DMS79 treated with DMSO at 0.1 percent for 48 hours (cell line): ENCODE measurements at places on chromosomes 2 and 18.

DNA sequence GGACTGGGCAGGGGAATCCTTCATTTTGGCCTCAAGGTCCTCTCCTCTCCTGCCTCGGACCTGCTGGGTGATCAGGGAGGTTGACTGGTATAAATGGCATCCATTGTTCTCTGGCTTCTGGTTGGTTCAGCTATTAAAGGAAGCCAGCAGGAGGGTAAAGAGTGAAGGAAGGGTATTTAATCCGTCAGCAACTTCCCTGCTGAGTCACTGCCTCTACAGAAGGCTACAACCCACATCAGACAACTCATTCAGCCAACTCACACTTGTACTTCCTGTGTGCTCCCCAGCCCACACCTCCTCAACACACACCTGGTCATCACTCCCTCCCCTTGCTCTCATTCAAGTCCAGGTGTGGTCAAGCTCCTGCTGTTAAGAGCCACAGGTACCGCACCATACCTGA is 68.3 kb upstream of the MRPS9 start:
- no peak for DNase-seq

- no peak for DNase-seq
Observed at GRCh38 chr2:136358576-136358975, 240.6 kb upstream of the CXCR4 start.

DNA sequence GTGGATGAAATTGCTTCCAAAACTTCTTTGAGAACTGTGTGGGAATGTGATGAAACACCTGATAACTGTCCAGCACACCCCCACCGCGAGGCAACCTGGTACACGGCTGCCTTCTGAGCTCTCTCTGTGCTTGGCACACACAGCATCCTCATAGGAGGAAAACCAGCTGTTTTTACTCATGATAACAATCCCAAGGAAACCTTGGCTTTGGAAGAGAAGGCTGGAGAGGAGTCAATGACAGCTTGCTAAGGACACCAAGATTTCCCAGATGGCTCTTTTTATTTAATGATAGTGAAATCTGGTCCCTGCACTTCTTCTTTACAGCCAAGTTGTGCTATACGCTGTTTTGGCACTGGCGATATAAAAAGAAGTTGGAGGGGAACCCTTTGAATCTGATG is 232.5 kb upstream of the FN1 start:
- no peak for DNase-seq

DNA sequence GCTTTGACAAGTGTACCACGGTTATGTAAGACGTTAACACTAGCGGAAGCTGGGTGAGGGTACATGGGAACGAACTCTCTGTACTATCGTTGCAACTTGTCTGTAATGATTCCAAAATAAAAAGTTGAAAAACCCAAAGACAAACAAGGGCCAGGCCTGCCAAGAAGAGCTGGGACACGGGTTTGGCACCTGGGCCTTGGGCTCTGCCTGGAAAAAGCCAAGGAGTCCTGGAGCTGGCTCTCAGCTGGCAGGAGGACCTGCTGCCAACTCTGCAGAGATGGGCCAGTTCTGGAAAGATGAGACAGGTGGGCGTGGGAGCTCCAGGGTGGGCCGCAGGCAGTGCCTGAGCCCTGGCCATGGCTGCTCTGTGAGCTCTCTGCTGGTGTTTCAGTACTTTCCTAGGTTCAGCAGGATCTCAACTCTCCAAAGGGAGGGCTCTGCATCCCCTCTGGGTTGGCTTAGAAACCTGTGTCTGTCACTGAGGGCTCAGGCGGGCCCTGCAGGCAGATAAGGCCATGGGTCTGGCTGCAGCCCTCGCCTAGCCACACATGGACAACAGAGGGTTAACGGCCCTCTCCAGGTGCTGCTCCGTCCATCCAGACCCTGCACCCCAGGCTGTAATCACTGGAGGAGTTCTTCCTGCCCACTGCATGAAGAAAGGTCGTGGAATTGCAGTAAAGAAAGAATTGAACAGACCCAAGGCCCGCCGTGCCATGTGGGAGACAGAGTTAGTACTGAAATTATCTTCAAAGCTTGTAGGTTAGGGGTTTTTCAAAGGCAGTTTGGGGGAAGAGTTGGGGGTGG is 89.9 kb downstream of the RHOB start:
- DNase-seq = no peak

DNA sequence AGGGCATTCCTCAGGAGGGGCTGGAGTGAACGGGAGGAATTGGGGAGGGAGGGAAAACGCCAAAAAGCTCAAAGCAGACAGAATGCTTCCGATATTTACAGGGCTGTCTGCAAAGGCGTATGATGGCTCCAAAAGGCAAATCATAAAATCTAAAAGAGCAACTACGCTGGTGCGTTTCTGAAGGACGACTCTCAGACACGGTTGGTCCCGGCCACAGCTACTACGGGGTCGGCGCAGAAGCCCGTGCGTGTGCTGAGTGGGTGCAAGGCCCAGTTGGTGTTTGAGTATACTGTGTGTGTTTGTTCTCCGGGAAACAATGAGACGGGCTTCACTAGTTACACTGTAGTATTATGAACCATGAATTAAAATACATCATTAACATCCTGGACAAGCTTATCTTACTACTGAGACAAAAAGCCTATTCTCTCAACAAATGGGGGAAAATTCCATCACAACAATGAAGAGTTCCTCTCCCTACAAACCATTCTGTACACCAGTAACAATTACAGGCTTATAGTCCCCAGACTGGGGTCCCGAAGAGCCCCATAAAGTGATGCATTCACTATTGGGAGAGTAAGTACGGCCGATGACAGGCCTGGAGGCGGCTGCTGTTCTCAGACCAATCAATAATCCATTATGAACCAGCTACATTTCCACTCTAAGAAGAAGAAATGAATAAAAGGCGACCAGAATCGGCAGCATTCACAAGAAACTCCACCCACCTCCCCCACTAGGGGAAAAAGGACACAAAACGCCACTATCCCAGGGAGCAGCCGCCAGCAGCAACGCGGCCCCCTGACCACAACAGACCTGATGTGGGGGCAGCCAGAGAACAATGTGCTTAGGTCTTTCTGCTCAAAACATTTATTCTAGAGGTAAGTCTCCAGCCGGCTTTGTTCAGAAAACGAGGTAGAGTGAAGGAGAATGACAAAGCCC is 43.4 kb downstream of the ZNF516 start:
- no peak for DNase-seq

DNA sequence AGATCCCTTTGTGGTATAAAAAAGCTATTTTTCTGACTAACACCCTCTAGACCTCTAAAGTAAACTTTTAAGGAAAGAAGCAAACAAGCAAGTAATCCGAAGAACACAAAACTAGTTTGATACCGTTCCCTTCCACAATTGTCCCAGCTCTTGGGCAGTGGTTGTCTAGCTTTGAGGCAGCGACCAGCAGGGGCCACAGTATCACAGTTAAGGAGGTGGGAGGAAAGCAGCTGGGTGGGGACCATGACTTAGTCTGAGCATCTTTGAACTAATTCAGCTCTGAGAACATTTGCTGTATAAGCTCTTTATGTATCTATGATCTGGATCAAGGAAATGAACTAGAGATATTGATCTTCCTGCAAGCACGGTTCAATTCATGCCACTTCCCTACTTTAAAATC is 51.0 kb downstream of the SF3B1 start:
- DNase-seq = no peak

DNA sequence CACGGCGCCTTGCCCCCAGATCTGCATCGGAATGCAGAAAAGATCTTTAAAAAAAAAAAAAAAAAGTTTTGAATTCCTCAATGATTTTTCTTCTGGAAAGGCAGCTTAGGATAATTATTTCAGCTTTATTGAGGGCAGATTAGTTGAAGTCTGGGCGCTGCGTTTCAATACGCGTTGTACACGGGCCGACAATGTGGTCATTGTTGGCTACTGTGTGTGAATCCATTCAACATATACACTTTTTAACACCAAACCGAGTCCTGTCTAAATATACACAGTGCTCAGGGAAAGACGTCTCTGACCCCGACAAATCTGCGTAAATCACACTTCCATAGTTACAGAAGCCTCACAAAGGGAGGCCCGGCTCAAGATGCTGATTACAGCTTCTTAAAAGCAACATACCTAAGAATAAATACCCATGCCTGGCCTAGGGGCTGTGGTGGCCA is 1.4 kb upstream of the SIX3 start:
- no peak for DNase-seq

DNA sequence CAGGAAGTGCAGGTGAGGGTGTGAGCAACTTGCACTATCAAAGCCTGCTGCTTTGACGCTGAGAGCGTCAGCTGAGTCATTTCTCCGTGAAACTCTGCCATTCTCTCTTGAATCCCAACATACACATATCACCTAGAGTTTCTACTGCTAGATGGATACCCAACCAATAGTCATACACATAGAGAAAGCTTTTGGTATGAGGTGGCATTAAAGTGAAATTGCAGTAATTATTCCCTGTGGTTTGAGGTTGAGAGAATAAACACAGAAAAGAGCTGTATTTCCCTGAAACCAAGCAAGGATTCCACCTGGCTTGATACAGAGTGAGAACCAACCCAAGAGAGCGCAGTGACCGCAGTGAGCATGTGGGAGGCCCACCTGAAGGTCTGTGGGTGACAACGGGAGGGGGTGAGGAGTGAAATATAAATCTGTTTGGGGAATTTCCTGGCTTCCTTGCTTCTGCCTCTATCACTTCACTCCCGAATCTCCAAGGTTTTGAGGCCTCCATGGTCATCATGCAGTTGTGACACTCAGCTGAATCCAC is 28.8 kb upstream of the TMEM18 start:
- no peak for DNase-seq

DNA sequence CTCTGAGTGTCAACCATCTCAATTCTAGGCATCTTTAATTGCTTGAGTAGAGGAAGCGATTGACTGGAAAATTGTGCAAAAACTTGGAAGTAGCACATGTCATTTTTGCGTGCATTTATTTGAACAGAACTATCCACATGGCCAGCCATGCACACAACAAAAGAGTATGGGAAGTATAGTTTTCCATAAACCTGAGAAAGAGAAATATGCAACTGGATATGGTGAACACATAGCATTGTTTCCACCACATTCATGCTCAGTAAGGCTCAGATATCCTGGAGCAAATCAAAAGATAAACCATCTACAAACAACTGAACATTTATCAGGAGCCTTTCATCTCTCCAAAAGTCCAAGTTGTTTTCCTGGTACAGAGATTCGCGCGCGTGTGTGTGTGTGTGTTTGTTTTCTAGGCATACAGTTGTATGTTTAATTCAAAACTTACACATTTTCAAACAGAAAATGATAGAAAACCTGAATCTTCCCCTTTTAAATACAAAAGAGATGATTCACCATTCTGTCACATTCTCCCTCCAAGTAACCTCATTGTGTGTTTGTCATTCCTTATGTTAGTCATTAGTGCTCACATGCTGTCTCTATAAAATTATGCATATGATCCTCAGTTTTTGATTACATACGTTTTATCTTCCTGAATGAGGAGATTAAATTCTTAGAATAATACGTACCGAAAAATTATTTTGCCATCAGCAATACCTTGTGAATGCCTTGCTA is 780.4 kb upstream of the NRXN1 start:
- no peak for DNase-seq

- no peak for DNase-seq
Observed at GRCh38 chr18:74299746-74300145, 8.0 kb upstream of the CYB5A start.

- DNase-seq = no peak
Observed at GRCh38 chr2:143700865-143701264, 571.6 kb downstream of the ARHGAP15 start.

DNA sequence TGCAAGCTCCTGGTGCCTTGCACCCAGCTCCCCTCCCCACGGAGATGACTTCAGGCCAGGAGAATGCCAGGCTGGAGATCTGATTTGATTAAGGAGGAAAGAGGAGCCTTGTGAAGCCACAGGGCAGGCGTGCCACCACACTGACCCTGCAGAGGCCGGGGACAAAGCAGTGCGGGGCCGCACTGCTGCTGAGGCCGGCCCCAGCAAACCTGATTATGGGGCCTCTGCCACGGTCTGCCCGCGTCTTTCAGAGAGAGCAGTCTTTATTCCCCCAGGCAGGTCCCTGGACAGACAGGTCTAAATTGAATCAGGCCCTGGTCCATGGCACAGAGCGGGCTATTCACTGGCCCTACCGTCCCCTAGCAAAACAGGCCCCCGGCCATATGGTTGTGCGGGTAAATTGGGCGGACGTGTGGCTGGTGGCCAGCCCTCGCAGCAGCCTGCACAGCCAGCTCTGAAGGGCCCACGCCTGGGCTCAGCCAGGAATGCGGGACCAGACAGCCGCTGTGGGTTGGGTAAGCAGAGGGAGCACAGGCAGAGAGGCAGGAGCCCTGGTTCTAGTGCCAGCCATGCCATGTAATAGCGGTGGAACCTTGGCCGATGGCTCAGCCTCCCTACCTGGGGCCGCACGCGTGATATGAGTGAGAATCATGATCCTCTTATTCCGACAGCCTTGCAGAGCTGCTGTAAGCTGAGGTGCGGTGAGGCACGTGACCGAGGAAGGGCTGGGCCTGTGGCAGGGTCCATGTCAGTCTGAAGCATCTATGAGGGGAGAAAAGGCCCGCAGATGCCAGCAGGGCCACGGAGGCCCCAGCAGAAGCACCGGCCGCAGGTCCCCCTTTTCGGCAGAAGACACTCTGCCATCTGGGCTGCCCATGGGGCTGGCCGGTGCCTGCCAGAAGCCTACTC is 97.3 kb upstream of the MYCN start:
- DNase-seq = no peak

GRCh38 chr2:42578621-42579020 is 10.2 kb downstream of the MTA3 start:
- DNase-seq = no peak

GRCh38 chr2:206031162-206031784 is 54.7 kb downstream of the INO80D start:
- DNase-seq = no peak

DNA sequence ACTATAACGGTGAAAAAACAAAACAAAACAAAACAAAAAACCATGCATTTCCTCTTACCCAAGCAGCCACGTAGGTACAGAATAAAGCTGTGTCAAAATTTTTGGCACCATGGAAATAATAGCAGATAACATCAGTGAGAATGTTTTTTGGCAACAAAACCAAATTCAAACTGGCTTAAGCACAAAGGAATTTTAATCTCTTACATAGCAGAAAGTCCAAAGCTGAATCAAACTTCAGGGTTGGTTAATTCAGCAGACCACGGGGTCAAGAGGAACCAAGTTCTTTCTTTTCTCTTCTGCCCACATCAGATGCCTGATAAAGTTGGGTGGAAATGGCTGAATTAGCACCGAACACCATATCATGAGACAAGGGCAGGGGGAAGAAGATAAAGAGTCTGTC is 129.5 kb downstream of the PAX3 start:
- DNase-seq = no peak

GRCh38 chr2:176733698-176734430 is 464.6 kb downstream of the MTX2 start:
- DNase-seq = no peak
